ENCODE measurements at places on chromosomes 11 and 22.
A peak's percentile ranks its signal among the peaks of the same experiment; 100 is the strongest.

DNA sequence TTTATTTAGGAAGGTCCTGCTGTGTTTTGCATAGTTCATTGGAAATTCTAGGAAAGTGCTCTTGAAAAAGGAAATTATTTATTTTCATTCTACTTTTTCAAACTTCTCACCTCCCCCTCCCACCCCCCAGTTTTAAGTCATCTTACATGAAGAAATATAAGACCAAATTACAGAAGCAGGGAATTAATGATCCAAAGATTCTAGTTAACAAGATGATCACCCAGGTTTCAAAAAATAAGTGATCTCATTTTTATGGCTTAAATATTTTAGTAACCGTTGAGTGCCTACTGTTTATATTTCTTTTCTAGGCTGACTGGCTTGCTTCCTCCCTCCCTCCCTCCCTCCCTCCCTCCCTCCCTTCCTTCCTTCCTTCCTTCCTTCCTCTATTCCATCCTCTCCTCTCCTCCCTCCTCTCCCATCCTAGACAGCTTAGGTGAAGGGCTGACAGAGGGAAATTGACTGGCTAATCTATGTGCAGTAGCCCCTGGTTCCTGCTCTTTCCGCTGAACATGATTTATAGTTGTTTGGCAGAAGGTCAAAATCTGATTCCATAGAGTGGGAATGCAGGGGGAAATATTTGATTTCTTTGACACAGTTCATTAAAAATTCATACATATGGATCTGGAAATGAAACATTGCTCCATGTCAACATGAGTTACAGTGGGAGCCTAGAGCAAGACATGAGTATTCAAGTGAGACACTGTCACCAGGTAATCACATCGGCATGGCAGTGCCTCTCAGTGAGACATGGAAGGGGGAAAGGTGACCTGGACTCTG, 123.4 kb downstream of the COMMD9 start:
- DNase-seq, result no peak

- no peak for DNase-seq
Observed at GRCh38 chr22:23166042-23166831, 14.1 kb upstream of the BCR start.

GRCh38 chr22:44221710-44222475, 41.2 kb downstream of the PARVG start:
- no peak for DNase-seq

DNA sequence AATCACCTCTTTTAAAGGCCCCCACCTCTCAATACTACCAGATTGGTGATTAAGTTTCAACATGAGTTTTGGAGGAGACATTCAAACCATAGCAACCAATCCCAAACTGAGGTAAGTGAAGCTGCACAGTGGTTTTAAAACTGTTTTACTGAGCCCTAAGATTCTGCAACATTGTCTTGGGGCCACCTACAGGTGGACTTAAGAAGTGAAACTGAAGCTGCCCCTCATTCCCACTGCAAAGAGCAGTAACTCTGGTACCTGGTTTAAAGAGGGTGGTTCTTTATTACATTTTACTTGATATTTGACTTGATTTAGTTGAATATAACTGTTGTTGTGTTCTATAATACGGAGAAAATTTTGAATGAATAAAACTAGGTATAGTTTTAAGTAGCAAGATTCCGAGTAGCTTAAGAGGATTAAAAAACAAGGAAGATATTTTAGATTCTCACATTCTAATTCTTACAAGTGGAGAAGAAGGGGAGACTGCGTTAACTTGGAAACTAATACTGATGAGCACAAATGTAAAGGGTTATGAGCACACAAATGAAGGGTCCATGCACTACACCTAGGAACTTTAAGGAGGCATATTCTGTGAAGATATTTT, 26.7 kb downstream of the SYT9 start:
- DNase-seq, result peak; percentile 25

DNA sequence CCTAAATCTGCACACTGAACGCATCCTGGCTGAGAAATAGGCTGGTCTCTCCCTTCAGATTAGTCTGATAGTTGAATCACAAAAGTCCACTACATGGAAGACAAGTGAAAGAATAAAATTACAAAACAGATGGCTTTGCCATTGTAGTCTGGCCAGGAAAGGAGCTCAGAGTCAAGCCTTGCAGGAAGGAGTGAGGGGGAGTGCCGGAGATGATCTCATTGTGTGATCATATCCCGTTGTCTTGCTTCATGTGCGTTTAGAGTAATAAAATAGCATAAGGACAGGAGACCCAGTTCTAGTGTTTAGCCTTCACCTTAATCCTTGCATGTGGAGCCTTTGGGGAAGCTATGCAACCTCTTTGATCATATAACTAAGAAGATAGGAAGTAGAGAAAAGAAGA, 666.7 kb upstream of the RAG2 start:
- DNase-seq, result no peak

GRCh38 chr11:36743039-36743438, 145.0 kb upstream of the RAG2 start:
- no peak for DNase-seq

DNA sequence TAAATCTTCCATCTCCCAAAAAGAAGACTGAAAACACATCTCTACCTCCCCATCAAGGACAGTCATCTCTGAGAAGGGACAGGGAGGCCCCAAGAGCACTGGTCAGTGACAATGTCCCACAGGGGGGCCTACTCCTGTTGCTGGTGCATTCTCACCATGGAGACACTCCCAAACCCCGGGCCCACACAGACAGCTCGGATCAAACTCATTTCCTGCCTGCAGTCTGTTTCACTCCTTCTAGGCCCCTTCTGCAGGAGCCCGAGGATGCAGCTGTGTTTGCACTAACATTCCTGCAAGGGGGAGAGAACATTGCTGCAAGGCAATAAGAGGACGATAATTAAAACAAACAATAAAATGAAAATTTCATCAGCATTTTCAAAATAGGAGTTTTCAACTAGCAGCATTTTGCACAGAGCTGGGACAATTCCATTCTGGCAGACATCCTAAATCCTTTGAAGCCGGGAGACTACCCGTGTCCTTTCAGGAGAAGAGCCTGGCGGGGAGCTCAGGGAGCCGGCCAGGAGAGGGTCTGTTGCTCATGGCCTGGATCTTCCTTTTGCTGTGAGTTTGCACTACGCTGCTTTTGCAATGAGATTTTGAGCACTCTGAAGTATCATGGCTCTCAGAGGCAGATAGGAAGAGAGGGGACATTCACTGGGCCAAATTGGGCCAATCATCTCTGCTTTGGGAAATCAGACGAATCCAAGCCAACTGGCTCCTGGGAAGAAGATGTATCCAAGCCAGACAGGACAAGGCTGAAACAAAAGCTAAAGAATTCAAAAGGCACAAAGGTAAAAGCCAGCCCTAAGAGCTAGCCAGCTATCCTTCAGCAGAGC, 33.2 kb downstream of the SPATA19 start:
- no peak for DNase-seq

GRCh38 chr11:43316451-43316850, 4.7 kb downstream of the API5 start:
- DNase-seq, result no peak

- DNase-seq, result no peak
Observed at GRCh38 chr11:93591247-93591898, 48.2 kb upstream of the SMCO4 start.
